Kidney glomerular epithelial cell (primary cell): ENCODE measurements at places on chromosomes 2 and 18.

DNA sequence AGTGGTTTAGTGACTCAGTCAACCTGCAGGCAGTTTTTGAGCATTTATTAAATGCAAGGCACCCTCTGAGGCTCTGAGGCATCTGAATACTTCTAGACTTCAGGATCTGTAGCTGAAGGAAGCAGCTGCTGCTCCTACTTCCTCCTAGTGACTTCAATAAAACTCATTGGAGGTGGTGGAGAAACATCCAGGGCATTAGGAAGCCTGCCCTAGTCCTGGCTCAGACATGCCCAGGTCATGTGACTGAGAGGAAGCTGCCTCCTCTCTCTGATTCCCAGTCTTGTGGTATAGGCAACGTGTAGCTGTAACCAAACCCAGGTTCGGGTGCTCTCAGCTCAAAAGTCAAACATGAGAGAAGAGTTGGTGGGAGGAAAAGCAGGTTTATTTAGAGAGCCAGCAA is 287.2 kb upstream of the GYPC start:
- no peak for DNase-seq

DNA sequence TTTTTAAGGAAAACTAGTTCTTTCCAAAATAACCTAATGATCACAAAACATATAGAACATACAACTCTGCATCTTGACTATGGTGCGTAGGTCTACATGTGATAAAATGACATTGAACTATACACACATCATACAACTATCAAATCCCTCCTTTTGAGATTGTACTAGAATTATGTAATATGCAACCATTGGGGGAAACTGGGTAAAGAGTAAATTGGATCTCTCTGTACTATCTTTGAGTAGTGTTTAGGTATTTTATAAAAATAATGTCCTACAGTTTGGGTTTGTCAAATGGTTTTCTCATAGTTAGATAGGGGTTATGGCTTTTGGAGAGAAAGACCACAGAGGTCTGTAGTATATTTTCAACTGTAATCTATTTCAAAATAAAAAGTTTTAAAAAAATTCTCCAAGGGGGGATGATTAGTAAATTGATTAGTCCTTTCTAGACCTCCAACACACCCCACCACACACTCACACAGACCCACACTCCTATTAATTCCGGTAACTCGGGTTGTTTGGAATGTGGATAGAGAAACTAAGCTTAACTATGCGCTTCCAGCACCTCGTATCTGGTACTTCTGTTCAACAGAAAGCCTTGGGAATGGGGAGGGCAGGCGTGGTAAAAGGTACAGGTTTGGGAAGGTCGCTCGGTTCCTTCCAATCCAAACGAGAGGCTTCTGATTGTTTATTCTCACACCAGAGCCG is 695 bp upstream of the BIRC6 start:
- DNase-seq = no peak

DNA sequence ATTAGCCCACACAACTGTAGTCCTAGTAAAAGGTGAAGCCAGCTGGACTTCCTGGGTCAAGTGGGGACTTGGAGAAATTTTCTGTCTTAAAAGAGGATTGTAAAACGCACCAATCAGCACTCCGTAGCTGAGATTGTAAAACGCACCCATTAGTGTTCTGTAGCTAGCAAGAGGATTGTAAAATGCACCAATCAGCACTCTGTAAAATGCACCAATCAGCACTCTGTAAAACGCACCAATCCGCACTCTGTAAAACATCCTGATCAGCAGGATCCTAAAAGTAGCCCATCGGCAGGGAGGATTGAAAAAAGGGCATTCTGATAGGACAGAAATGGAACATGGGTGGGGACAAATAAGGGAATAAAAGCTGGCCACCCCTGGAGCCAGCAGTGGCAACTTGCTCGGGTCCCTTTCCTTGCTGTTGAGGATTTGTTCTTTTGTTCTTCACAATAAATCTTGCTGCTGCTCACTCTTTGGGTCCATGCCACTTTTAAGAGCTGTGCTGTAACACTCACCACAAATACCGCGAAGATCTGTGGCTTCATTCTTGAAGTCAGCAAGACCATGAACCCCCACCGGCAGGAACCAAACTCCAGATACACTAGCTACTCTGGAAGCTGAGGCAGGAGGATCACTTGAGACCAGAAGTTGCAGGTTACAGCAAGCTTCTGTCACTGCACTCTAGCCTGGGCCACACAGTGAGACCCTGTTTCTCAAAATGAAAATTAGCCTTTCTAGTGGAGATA is 102.6 kb downstream of the HS6ST1 start:
- no peak for DNase-seq

GRCh38 chr18:77000527-77000926 is 132.1 kb downstream of the MBP start:
- DNase-seq = no peak

- no peak for DNase-seq
Measured at GRCh38 chr18:45202061-45202460, 413.2 kb upstream of the SLC14A2 start.

- no peak for DNase-seq
Measured at GRCh38 chr2:205076405-205076804, 531.1 kb downstream of the PARD3B start.

GRCh38 chr2:184413671-184414229 is 184.6 kb upstream of the ZNF804A start:
- no peak for DNase-seq

DNA sequence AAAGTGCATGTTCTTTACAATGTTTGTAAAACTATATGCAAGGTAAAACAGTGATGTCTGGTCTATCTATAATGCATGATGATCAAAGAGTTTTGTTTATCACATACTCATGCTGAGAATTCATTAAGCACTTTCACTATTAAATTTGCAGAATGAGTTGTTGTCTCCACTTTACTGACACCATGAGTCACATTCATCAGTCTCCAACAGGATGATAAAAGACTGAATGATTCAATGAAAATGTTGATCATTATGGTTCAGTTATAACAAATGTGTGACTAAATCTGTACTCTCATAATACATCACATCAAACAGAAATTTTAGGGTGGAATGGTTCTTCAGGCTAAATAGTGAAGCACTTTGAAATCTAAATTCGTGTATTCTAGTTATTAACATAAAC is 129.0 kb downstream of the ERBB4 start:
- peak; percentile 19 for DNase-seq

GRCh38 chr2:28721601-28722191 is 29.9 kb upstream of the PPP1CB start:
- no peak for DNase-seq

DNA sequence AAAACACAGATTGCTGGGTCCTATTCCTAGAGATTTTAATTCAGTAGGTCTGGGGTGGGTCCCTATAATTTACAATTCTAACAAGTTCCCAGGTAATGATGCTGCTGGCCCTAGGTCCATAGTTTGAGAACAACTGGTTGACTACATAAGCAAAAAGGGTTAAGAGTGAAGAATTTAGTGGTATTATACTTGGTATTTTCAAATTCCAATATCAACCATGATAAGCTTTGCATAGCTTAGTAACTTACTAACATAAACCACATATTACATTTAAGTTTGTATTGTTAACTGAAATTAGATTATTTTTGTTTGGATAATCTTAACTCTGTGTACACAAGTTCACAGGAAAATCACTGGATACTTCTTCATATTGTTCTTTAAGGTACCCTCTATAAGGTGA is 862.9 kb upstream of the ACVR2A start:
- DNase-seq = no peak

GRCh38 chr2:45567974-45568789 is 42.9 kb downstream of the SRBD1 start:
- DNase-seq = no peak

- no peak for DNase-seq
Measured at GRCh38 chr2:213104092-213104902, 47.1 kb downstream of the IKZF2 start.

- DNase-seq = no peak
Measured at GRCh38 chr2:241858206-241859016, at the start of gene PDCD1. Gene PDCD1 (minus strand): TSS chr2:241858894. CDS start chr2:241858838, 56 bp downstream.

DNA sequence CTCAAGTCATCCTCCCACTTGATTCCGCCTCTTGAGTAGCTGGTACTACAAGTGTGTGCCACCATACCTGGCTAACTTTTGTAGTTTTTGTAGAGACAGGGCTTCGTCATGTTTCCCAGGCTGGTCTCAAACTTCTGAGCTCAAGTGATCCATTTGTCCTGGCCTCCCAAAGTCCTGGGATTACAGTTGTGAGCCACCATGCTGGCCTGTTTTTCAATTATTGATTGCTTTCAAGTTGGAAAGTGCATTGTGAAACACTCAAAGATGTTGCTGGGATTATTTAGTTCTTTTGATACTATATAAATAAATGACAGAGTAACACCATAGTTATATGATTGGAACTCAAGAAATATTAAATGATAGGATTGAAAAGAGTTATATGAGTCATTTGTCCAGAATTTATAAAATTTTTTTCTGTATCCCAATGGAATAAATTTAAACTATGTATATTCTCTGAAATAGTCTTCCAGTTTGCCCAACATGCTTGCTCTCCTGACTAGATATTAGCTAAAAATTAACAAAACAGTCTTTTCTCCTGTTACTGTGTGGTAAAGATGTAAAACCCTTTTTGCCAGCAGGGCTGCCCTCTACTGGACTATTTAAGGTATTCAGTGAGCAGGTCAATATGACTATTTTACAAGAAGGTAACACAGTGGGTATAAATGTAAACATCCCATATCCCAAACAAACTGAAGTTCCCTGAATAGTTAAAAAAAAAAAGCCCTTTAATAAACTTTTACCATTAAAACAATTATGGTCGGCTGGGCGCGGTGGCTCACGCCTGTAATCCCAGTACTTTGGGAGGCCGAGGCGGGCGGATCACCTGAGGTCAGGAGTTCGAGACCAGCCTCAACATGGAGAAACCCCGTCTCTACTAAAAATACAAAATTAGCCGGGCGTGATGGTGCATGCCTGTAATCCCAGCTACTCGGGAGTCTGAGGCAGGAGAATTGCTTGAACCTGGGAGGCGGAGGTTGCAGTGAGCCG is 42.7 kb downstream of the ACSL3 start:
- peak; percentile 66 for DNase-seq

DNA sequence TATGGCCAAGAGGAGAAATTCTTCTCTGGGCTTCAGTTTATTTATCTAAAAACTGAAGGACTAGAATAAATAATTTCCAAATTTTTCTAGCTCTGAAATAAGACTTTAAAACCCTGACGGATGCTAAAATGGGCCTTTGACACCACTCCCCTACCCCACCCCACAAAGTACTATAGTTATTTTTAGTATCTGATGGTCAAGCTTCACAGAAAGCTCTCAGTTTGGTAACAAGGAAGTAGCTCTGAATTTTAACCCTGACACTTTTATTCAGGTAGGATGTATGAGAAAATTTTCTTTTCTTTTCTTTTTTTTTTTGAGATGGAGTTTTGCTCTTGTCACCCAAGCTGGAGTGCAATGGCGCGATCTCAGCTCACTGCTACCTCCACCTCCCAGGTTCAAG is 2.4 kb downstream of the RBKS start:
- no peak for DNase-seq

- DNase-seq = peak; percentile 19
Measured at GRCh38 chr18:49898421-49898820, 85.1 kb upstream of the ACAA2 start.

GRCh38 chr18:30989141-30989540 is 53.4 kb downstream of the DSC3 start:
- no peak for DNase-seq

DNA sequence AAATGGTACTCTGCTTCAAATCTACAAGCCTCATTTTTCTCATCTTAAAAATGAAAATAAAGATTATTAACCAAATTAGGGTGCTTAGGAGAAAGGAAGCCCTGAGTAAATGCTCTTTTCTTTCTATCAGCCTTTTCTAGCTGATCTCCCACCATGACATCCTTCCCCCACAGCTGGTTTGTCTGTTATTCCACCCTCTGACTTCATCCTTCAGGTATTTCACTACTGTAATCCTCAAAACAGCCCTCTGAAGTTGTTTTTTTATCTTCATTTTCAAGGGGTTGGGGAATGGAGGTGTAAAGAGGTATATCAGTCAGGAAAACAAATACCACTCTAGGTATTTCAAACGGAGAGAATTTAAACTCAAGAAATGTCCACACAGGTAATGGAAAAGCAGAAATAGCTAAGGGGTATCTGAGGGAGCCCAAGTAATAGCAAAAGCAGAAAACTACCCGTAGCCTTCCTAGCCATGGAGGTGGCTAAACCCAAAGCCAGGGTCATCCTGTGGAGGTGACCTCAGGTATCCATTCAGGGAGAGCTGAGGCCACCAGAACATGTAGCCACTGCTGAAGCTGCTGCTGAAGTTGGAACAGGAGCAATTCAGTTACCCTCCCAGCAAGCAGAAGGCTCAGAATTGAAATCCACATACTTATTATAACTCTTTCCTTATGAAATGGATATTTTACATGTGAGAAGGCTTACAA is 990.9 kb upstream of the ACVR2A start:
- DNase-seq = peak; percentile 80

DNA sequence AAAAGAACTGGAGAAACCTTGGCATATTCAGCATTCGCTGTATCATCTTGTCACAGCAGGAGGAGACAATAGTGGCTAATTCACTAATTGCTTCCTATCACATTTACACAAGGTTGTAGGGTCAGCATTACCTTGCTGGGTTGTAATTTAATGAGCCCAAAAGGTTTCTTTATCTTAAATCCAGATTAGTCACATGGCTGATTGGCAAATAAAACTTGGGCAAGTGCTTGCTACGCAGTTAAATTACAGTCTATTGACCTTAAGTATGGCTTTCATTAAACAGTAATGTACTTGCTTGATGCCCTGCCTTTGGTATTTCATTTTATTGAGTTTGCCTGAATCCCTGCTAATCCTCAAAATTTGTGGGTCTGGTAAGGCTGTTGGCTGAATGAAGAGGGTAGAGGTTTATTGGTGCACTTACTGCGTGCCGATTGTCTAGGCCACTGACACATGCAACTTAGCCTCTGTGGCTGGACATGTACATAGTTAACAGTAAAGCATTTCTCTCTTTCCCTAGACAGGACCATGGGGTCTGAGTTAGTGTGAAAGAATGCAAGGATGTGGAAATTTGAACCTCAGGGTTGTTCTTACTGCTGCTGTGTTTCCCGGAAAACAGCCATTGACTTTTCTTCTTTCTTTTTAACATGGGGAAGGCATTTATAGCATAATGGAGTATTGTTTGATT is 34.3 kb downstream of the FMNL2 start:
- no peak for DNase-seq

DNA sequence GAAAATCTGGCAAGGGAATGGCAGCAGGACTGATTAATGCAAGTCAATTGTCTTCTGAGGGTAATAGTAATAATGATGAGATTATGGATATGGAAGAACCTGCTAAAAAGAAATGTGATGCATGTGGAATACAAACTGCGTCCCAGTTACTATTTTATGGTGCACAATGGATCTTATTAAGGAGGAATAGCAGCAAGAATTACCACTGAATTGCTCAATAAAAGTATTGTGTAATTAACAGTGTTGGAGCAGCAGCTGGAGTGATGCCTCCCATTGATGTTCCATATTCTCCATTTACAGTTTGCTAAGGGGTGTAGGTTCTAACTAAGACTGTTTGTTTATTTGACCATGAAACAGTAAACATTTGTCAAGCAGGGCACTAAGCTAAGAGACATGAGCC is 167.9 kb downstream of the HRH4 start:
- no peak for DNase-seq

DNA sequence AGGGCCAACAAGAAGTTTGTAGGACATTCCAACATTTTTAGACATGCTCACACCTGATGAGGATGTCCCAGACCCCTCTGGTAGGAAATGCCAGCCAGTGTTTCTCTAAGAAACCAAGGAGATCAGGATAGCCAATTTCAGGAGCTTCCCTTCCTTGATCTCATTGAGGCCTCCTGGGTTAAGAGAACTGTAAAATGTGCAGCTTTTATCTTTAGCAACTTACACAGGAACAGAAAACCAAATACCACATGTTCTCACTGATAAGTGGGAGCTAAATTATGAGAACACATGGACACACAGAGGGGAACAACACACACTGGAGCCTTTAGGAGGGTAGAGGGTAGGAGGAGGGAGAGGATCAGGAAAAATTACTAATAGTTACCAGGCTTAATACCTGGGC is 99.6 kb upstream of the MAP2 start:
- DNase-seq = no peak
